ENCODE measurements at places on chromosomes 5 and 9. TPM values are rescaled to one million over a fixed set of nuclear protein-coding genes. Genes with fewer than 3 reads are reported as not detected.

PLEKHG4B gene
- total RNA-seq: 6.0 TPM

AGGF1 gene
- 15.9 TPM for total RNA-seq

TAF11L5 gene
- not detected for total RNA-seq

IL13 gene
- total RNA-seq: 0.10 TPM

PDE6A gene
- not detected for total RNA-seq

ANAPC2 gene
- total RNA-seq: 22.0 TPM

TMEM252 gene
- total RNA-seq: not detected

INSL4 gene
- total RNA-seq: not detected

Measured in skin of body (tissue), 3 donors.